ENCODE measurements at places on chromosomes 11 and 22. TPM values are rescaled to one million over a fixed set of nuclear protein-coding genes. Genes with fewer than 3 reads are reported as not detected.

DNA sequence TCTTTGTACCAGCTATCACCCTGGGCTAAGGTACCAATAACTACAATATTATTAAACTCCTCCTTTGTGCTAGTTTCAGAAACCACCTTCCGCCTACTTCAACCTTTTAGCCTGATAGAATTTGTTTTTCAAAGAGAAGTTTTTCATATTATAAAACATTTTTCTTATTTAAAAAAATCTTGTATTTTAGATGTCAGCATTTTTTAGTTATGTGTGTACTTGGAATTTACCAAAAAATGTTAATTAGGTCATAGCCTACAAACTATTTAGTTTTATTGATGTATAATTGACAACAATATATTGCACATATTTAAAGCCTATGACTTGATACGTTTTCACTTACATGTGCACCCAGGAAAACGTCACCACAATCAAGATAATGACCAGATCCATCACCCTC, 1097.6 kb downstream of the JRKL start:
- no peak for DNase-seq

- no peak for DNase-seq
Measured at GRCh38 chr22:20024650-20025397, 3.9 kb downstream of the TANGO2 start.

The SRRD gene
- total RNA-seq: 21.3 TPM

The RGL4 gene
- 23.4 TPM for total RNA-seq

GRCh38 chr22:23801238-23801821, 14.6 kb downstream of the SMARCB1 start:
- no peak for DNase-seq

The PHOX2A gene
- not detected for total RNA-seq

The SLC5A1 gene
- not detected for total RNA-seq

GRCh38 chr11:45852018-45852711, 4.9 kb downstream of the CRY2 start:
- DNase-seq: no peak

The SBF2 gene
- total RNA-seq: 13.3 TPM

- no peak for DNase-seq
Measured at GRCh38 chr22:20663941-20664593, 109.8 kb upstream of the SERPIND1 start.

- no peak for DNase-seq
Measured at GRCh38 chr11:65789230-65790103, 2.6 kb downstream of the OVOL1 start.

DNA sequence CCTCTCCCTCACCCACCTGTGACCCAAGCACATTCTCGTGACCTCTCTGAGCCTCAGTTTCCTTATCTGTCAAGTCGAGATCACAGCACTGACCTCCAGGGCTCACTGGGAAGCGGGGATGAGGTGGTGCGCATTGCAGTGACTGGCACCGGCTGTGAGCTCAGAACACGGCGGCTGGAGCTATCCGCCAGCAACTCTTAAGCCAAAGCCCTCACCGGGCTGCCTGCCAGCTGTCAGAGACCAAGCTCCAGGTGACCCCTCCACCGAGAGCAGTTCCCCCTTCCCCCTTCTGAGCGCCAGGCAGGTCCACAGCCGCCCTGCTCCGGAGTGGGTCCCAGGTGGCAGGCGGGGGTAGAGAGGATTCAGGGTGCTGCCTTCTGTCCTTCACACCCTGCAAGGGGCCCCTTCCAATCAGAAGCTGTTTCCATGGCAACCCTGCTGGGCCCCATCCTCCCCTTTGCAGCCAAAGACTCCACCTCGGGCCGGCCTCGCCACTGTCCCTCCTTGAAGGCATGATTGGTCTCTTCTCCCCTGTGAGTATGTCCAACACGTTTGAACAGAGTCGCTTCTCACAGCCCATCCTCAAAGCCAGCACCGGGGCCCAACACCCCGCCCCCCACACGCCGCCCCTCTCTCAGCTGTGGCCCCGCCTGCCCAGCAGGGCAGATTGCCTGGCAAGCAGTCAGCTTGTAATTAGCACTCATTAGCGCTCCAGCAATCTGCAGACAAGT, 98.7 kb downstream of the WNT7B start:
- DNase-seq: no peak

DNA sequence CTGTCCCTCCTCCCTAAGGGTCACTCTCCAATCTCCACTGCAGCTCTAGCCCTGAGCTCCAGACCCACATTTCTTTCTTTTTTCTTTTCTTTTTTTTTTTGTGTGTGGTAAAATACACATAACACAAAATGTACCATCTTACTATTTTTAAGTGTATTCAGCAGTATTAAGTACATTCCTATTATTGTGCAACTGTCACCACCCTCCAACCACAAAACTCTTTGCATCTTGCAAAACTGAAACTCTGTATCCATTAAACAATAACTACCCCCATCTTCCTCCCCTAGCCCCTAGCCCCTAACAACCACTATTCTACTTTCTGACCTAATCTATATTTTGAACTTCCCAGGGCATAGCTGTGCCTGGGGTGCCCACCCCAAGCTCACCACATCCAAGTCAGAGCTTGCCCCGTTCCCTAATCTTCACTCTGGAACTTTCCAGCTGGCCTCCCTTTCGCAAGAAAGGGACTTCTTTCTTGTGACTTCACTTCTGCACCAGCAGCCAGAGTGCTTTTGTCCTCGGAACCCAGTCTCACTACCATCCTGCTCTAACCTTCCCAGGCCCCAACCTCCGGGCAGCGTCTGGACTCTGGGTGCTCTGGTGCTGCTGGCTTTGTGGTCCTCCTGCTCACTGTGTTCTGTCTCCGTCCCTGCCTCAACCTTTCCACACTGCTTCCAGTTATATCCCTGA, 30.7 kb downstream of the PARVG start:
- no peak for DNase-seq

- DNase-seq: no peak
Measured at GRCh38 chr11:132576706-132577105, 955.6 kb downstream of the OPCML start.

GRCh38 chr11:92758241-92758780, 211.1 kb upstream of the MTNR1B start:
- DNase-seq: no peak

The SMC1B gene
- total RNA-seq: 0.11 TPM

DNA sequence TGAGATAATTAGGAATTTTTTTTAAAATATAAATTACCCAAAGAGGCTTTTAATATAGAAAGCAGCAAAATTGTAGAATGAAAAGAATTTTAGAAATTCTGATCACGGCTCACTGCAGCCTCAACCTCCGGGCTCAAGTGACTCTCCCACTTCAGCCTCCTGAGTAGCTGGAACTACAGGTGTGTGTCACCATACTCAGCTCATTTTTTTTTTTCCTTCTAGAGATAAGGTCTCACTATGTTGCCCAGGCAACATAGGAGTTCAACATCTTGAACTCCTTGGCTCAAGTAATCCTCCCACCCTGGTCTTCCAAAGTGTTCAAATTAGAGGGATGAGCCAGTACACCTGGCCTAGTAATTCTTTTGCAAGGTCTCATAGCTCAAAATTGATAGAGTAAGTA, 76.7 kb downstream of the ATG16L2 start:
- DNase-seq: no peak

The OPCML gene
- not detected for total RNA-seq

DNA sequence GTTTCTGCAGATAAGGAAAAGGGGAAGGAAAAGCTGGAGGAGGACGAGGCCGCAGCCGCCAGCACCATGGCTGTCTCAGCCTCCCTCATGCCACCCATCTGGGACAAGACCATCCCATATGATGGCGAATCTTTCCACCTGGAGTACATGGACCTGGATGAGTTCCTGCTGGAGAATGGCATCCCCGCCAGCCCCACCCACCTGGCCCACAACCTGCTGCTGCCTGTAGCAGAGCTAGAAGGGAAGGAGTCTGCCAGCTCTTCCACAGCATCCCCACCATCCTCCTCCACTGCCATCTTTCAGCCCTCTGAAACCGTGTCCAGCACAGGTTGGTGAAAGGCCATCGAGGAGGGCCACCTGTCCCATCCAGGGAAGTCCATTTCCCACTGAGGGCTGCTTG, 5.6 kb downstream of the TEF start:
- DNase-seq: no peak

The KRTAP5-1 gene
- not detected for total RNA-seq

GRCh38 chr22:33569018-33569417, 351.3 kb downstream of the LARGE1 start:
- no peak for DNase-seq

DNA sequence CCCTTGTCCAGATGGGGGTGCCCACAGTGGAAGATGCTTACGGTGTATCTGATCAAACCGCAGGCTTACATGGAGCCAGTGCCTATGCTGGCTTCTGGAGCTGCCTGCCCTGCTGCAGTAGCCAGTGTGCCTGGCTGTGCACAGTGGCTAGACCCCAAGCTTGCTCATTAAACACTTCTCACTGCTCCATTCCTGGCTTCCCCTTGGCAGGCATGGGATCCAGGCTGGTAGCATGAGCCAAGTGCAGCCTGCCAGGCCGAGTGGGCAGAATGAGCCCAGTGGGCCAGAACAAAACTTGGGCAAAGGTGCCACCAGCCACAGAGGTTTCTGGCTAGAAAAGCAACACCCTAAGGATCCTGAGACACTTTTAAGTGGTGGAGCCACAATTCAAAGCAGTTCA, 55.4 kb upstream of the B3GNT6 start:
- no peak for DNase-seq

GRCh38 chr22:39148727-39149535, 3.5 kb downstream of the CBX7 start:
- DNase-seq: peak; percentile 46

GRCh38 chr11:77121876-77122575, 6.0 kb upstream of the MYO7A start:
- no peak for DNase-seq

The OR8D4 gene
- total RNA-seq: not detected
